ENCODE measurements at places on chromosomes 4 and X.

- peaks cover 5% of the 10 kb centered on the region for H3K27me3 ChIP-seq
- H3K4me3 ChIP-seq = no peak overlapping the region
- no peaks in the 10 kb centered on the region for H3K4me1 ChIP-seq
These were observed 188.4 kb upstream of the ANK2 start for GRCh38 chr4:112860830-112861690.

DNA sequence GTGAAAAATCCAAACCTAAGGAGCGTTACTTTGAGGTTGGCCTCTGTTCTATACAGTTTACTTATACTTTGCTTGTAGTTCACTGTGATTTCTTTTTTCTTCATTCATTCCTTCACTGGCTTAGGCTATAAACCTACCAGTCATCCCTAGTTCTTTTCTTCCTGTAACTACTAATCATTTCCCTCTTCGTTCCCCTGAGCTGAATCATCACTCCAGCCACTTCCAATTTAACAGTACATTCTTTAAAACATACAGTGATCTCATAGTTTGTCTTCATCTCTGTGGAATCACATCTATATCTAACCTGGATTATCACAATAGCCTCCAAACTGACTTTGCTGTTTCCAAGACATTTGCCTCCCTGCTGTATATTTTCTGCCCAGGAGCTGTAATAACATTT, 25.2 kb upstream of the NPFFR2 start:
- no peak overlapping the region for H3K4me3 ChIP-seq
- DNase-seq = no peak

- H3K36me3 ChIP-seq = no peaks in the 10 kb centered on the region
- H3K27me3 ChIP-seq = peaks cover 22% of the 10 kb centered on the region
- H3K4me3 ChIP-seq = no peak overlapping the region
- H3K4me1 ChIP-seq = peaks cover 10% of the 10 kb centered on the region
- no peak overlapping the region for H3K27ac ChIP-seq
- DNase-seq = no peak
These were observed 15.1 kb upstream of the ABLIM2 start for GRCh38 chr4:8173492-8174242.

GRCh38 chr4:158541506-158541905, 19.8 kb downstream of the RXFP1 start:
- DNase-seq = no peak
- H3K27me3 ChIP-seq = peaks cover 4% of the 10 kb centered on the region
- no peaks in the 10 kb centered on the region for H3K36me3 ChIP-seq
- H3K27ac ChIP-seq = no peak overlapping the region

- peaks cover 53% of the 10 kb centered on the region for H3K27me3 ChIP-seq
- no peak overlapping the region for H3K27ac ChIP-seq
- no peak overlapping the region for H3K4me3 ChIP-seq
- DNase-seq = no peak
- no peaks in the 10 kb centered on the region for H3K4me1 ChIP-seq
These were observed 11.1 kb downstream of the CNGA2 start for GRCh38 chrX:151745651-151746050.

DNA sequence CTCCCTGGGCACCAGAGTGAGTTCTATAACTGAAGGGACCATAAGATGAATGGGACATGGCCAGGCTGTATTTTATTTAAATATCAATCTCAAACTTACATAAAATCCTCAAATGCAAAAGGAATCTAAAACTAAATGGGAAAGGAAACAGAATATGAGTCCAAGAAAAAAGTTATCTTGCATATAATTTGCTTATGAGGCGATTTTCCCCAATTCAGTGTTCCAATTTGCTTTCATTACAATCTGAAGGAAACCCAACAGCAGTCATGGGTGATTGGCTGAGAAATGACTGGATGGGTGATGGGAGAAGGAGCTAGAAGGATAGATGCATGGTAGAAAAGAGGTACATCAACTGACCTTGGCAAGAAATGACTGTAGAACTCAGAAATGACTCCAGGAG, 511.3 kb upstream of the TENM3 start:
- H3K4me3 ChIP-seq = no peak overlapping the region
- no peaks in the 10 kb centered on the region for H3K4me1 ChIP-seq
- H3K27ac ChIP-seq = no peak overlapping the region
- H3K36me3 ChIP-seq = no peaks in the 10 kb centered on the region
- H3K27me3 ChIP-seq = no peaks in the 10 kb centered on the region
- no peak for DNase-seq

GRCh38 chr4:36313301-36313700, 31.9 kb downstream of the DTHD1 start:
- peaks cover 39% of the 10 kb centered on the region for H3K4me1 ChIP-seq
- H3K27ac ChIP-seq = no peak overlapping the region
- no peak overlapping the region for H3K4me3 ChIP-seq

DNA sequence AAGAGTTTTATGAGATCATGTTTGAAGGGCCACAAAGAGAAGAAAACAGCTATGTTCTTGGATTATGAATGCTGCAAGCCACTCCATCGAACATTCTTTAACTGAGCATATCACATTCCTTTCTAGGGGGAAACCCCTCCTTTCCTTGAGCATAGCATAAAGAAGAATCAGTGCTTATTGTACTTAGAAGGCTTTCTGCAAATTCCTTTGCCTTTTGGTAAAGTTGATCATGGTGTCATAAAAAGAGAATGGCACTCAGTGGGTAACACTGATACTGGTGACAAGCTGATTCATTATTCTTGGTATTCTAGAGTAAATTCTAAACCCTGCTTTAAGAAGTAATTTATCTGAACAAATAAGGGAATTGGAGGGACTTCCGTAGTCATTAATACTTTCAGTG, 88.5 kb upstream of the GPR34 start:
- peaks cover 23% of the 10 kb centered on the region for H3K27me3 ChIP-seq
- DNase-seq = no peak
- no peak overlapping the region for H3K27ac ChIP-seq
- H3K4me3 ChIP-seq = no peak overlapping the region
- peaks cover 5% of the 10 kb centered on the region for H3K36me3 ChIP-seq

GRCh38 chr4:183626168-183626567, 32.8 kb downstream of the RWDD4 start:
- H3K36me3 ChIP-seq = no peaks in the 10 kb centered on the region
- no peak for DNase-seq
- no peaks in the 10 kb centered on the region for H3K4me1 ChIP-seq
- peaks cover 4% of the 10 kb centered on the region for H3K27me3 ChIP-seq
- no peak overlapping the region for H3K4me3 ChIP-seq

DNA sequence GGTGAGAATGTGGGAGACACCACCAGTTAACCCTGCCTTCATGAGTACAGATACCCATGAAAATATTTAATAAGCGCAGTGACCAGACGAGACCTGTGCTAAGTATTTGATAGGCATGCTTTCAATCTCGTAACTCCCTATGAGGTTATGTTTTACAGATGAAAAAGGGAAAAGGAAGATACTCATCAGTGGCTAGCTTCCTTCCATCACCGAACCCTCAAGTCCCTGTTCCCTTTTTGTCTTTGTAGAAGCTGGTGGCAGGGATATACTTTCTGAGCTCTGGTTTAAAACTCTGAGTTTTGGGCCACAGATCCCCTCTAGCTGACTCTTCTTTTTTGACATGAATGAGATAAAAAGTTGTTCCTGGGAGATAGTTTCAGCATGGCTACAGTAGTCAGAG, 26.3 kb downstream of the AFF1 start:
- H3K27ac ChIP-seq = no peak overlapping the region
- no peak overlapping the region for H3K4me3 ChIP-seq
- peaks cover 26% of the 10 kb centered on the region for H3K36me3 ChIP-seq
- no peaks in the 10 kb centered on the region for H3K27me3 ChIP-seq

DNA sequence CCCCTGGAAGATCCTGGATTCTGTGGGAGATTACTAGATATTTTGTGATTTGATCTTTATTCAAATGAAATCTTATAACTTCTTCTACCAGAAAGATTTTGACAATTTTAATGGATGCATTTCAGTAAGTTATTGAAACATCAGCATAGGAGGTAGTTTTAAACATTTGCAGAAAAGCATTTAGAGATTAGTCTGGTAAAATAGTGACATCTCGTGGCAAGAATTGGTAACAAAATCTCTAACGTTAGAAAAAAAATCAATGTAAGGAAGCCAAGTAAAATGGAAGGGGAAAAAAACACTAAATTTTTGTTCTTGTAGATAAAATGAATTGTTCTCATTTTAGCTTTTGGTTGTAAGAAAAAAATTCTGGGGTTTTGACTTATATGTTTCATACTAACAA, 73.3 kb downstream of the TASL start:
- no peak overlapping the region for H3K27ac ChIP-seq
- no peaks in the 10 kb centered on the region for H3K4me1 ChIP-seq

Data from activated T-cell treated with anti-CD3 and anti-CD28 coated beads, Interleukin-2, amount 50 U/mL, for 24 hours (primary cell).